ENCODE measurements at places on chromosomes 16 and 17. TPM values are rescaled to one million over a fixed set of nuclear protein-coding genes. Genes with fewer than 3 reads are reported as not detected.

DNA sequence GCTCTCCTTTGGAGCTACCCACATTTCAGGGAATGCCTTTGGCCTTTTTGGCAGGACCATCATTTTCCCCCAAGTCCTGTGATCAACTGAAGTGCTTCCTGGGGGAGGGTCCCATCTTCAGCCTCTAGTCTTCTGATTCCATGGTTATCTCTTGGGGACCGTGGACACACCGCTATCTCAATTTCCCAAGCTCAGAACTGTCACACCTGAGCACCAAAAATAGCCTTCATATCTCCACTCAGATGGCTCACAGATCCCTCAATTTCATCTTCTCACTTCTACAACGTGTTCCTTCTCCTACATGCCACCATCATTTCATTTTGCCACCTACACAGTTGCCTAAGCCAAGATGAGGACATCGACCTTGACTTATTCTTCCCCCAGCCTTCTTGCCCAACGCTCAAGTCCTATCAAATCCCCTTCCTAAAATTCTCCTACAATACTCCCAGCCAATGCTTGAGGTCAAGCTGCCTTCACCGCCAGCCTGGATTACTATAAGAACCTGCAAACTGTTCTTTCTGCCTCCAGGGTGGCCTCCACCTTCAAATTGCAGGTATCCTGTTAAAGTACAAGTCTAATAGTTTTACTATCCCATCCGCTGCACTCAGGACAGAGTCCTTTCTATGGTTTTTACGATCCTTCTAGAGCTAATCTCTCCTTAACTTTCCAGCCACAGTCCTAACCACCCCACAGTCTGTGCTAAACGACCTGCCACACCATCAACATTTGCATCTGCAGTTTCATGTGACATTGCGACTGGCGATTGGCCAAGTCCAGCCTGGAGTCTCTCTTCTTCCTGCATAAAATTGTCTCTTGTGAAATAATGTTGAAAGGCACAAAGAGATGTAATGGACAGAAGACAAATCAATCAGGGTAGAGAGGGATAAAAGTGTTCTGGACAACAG, 6.2 kb downstream of the ATP6V0D1 start:
- no peak for DNase-seq

Gene RAB37
- 0.82 TPM for total RNA-seq

GRCh38 chr16:77585379-77586251, 136.7 kb upstream of the NUDT7 start:
- no peak for DNase-seq

- no peak for DNase-seq
These were observed 88.0 kb downstream of the CACNG1 start for GRCh38 chr17:67132366-67132765.

DNA sequence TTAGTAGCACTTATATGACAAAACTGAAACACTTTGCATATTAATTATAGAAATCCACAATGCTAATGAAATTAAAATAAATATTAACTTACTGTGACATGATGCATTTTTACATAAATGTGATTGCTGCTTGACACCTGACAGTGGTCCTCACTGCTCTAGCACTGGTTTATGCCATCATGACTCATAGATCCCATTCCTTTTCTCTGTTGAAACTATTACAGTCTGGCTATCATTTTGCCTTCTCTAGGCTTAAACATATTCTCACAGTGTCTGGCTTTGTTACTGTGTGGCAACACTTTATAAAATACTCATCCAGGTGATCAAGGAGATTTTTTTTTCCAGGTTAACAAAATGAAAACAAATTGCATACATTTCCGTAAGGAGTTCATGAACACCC, 108.0 kb downstream of the MRTFB start:
- no peak for DNase-seq
